ENCODE measurements at places on chromosomes 6 and 20.

DNA sequence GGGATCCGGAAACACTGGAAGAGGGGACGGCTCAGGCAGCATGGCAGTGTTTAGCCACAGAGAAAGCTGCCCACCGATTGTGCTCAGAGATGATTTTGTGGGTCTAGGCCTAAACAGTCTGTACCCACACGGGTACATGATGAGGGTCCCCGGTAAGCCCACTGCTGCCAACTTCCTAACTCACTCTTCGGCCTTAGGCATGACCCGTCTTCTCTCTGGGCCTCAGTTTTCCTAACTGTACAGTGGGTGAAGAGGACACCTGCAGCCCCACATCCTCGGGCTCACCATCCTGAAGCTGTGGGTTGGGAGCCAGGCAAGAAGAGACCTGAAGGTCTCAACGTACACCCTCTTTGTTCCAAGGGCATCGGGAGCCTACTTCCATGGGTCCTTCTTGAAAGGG is 6.5 kb downstream of the FOXP4 start:
- DNase-seq = no peak

DNA sequence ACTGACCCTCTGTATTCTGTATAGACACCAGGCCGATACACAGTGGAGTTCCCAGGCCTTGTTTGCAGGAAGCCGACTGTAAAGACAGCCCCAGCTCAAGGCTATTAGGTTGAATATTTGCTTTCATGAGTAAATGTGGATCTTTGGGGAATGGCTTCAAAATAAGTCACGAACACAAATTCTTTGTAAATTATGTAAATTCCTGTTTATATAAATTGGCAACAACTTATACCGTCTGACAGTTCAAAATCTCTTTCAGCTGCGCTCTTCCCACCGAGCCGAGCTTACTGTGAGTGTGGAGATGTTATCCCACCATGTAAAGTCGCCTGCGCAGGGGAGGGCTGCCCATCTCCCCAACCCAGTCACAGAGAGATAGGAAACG is 24.7 kb downstream of the EDN3 start:
- no peak for DNase-seq

GRCh38 chr20:2254333-2254732 is 41.5 kb upstream of the TGM3 start:
- no peak for DNase-seq

DNA sequence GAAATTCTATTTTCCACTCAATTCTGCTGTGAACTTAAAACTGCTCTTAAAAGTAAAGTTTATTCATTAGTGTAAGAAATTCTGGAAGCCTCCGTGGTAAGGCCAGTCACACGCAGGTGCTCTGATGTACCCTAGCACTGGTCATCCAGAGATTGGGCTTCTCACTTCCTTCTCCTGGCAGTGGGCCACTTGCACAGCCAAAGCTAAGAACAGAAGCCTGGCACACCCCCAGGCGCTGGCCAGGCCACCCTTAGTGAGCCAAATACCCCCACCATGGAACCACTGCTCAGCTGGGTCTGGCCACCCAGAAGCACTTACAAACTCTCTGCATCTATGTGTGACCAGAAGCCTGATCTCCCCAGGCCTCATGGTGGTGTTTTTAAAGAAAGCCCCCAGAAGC is 35.3 kb upstream of the ARFGEF2 start:
- no peak for DNase-seq

GRCh38 chr6:157660414-157660813 is 162.6 kb upstream of the SNX9 start:
- no peak for DNase-seq

- peak; percentile 70 for DNase-seq
These were observed 103.2 kb upstream of the BEND6 start for GRCh38 chr6:56851541-56852259.

GRCh38 chr6:39391182-39391581 is 68.7 kb upstream of the KCNK16 start:
- DNase-seq = no peak

- no peak for DNase-seq
These were observed 257.6 kb downstream of the NFATC2 start for GRCh38 chr20:51284871-51285270.

- peak; percentile 37 for DNase-seq
These were observed 19.1 kb upstream of the TMEM217 start for GRCh38 chr6:37277001-37277409.

- no peak for DNase-seq
These were observed 230.9 kb downstream of the PKHD1 start for GRCh38 chr6:51856508-51856907.

DNA sequence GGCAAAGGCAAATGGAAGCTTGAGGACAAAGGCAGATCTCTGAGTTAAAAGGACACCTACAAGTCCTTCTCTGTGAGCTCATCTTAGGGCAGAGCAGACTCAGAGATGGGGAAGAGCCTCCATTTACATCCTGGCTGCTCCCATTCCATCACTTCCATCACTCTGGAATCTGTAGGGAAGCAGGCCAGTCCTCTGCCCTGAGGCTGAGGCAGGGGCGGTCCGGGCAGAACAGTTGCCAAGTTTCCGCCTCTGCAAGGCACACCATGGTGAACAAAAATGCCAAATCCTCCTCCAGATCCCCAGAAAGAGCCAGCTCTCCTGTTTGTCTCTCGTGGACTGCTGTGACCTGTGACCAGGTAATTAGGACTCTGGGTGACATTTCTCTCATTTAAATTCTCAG is 209.6 kb upstream of the SSTR4 start:
- DNase-seq = no peak
